ENCODE measurements at places on chromosomes 1 and 21.

- peak; percentile 26 for DNase-seq
These were observed 138.6 kb downstream of the LIPI start for GRCh38 chr21:14071902-14072734.

GRCh38 chr1:242243472-242243871, 244.6 kb upstream of the MAP1LC3C start:
- DNase-seq: no peak

GRCh38 chr21:26408511-26408910, 164.6 kb downstream of the CYYR1 start:
- no peak for DNase-seq

DNA sequence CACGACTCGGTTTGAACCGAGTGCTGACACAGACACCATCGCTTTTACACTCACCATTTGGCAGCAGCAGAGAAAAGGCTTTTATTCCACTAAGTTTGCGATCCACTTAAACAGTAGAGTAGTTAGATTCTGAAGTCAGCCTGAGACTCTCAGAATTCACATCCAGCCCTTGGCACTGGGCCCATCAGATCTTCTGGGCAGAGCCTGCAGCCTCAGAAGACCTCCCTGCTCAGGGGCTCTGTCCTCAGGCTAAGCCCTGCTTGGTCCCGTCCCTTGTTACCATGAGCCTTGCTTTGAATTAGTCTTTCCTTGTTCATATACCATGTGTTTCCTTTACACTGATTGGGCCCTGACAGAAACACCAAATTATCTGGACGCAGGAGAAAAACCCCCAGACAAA, 41.4 kb upstream of the AJAP1 start:
- DNase-seq: no peak

- no peak for DNase-seq
These were observed 25.5 kb downstream of the GRIK1 start for GRCh38 chr21:29914326-29914725.

GRCh38 chr1:42379794-42380585, 602 bp upstream of the RIMKLA start:
- DNase-seq: peak; percentile 77

DNA sequence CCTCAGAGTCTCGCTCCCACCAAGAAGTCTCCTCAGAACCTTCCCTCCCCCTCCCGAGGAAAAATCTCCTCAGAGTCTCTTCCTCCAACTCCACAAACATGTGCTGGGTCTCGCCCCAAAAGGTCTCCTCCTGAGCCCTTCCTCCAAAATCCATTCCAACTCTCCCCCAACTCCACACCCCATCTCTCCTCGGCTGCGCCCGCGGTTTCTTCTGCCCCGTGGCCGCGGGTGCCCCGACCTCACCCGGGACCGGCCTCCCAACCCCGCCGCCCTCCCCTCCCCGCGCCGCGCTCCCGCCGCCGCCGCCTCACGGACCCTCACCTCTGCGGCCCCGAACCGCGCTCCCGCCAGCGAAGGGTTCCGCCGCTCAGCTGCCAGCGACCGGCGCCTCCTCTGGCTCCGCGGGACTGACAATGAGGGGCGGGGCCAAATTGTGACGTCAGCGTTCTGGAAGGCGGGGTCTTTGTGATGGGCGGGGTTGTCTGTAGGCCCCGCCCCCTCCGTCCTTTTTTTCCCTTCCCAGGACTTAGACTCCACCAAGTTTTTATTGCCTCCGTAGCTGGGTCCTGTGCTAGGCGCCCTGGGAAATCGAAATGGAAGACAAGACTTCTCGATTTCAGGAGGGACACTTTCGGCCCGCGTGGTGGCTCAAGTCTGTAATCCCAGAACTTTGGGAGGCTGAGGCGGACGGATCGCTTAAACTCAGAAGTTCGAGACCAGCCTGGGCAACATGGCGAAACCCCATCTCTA, at the start of gene LUZP1:
LUZP1 (minus strand) TSS at position 412 of the 750 bp plus-strand sequence.
- peak; percentile 96 for DNase-seq

GRCh38 chr1:245220381-245220985, 65.7 kb downstream of the KIF26B start:
- no peak for DNase-seq

DNA sequence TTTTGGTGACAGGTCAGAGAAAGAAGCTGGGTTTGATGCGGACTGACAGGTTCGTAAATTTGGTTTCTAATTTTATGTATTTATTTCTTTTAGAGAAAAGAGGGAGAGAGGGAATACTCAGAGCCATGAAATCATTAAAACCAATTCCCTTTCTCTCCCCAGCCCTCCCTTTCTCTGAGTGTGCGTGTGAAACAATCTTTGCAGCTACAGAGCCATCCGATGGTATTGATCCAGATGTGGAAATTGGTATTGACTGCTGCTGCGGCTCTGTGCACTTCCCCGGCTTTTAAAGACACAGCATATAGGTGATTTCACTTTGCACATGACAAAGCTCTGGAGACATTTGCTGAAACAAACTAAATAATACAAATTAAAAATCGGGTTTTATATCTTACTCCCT, 42.4 kb upstream of the PBX1 start:
- no peak for DNase-seq

DNA sequence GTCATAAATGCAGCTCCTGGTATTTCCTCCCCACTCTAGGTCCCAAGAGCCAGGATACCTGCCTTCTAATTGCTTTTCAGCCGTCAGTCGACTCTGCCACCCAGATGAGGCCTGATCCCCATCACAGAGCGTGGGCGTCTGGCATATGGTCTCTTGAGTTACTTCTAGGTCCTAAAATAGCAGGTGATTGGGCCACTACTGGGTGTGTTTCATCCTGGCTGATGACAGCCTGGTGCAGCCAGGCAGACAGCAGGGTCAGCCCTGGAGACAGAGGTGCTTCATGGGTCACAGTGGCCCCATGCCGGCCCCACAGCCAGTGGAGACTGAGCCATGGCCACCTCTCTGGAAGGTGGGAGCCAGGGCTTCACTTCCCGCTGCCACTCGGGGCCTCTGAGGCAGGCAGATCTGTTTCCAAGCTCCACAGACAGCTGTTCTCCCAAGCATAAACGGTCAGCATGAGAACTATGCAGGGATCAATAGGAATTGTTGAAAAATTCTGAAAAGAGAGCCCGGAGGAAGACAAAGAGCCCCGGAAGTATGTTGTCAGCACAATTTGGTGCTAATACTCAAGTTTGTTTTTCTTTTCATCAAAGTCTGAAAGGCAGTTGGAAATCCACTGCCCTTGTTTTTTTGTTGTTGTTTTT, 83.0 kb downstream of the MAN1C1 start:
- peak; percentile 35 for DNase-seq

DNA sequence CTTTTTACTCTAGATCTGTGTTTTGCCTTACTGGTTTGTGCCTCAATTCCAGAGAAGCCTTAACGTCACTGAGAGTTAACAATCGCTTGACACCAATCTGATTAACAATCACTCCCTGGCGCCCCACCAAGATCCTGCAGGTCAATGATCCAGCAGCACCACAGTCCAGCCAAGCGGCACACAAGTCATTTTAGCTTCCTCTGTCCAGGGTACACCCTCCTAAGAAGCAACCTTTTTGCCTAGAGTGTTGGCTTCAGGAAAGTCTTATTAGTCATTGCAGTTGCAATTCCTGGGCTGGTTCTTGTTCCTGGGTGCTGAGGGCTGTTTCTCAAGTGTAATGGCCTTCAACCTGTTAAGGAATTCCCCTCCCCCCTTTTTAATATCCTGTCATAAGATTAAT, 323.0 kb upstream of the USP25 start:
- DNase-seq: no peak

GRCh38 chr1:182650678-182651338, 33.6 kb downstream of the RGS8 start:
- DNase-seq: no peak

GRCh38 chr1:42784946-42785693, at the start of gene TMEM269:
TMEM269 (plus strand) TSS chr1:42784991; CDS start chr1:42789894, 4,903 bp downstream.
- DNase-seq: no peak

DNA sequence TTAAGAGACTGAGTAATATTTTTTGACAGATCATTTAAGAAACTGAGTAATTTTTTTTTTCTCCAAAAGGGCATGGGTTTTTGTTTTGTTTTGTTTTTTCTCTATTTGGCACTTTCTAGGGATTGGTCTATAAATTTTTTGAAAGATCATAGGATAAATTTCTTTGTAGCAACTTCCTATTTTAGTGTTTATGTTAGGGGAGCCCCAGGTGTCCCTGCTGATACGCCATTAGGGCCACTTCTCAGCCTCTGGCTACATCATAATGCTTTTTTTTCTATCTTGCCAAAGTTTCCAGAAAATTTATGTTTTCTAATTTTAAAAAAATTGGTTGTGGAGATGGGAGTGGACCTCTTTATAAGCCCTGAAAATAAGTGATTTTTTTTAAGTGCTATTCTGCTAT, 2.6 kb downstream of the GABPA start:
- DNase-seq: no peak

- DNase-seq: no peak
These were observed 85.9 kb downstream of the KCNJ15 start for GRCh38 chr21:38342739-38343138.

DNA sequence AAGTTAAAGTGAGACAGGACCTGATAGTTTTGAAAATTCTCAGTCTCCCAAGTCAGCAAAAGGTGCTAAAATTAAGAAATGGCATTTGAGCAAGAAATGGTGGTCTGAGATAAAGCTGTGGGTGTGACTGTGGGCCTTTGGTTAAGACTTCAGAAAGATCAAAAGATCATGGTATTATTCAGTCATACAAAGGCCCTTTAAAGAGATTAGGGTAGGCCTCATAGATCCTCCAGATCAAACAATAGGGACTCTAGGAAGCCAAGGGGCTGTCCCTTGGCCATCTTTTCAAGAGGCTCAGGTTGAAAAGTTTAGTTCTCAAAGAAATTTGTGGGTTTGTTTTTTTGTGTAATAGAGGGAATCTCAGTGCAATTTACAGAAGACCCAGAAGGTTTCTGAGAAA, 8.4 kb downstream of the HMGB4 start:
- no peak for DNase-seq

DNA sequence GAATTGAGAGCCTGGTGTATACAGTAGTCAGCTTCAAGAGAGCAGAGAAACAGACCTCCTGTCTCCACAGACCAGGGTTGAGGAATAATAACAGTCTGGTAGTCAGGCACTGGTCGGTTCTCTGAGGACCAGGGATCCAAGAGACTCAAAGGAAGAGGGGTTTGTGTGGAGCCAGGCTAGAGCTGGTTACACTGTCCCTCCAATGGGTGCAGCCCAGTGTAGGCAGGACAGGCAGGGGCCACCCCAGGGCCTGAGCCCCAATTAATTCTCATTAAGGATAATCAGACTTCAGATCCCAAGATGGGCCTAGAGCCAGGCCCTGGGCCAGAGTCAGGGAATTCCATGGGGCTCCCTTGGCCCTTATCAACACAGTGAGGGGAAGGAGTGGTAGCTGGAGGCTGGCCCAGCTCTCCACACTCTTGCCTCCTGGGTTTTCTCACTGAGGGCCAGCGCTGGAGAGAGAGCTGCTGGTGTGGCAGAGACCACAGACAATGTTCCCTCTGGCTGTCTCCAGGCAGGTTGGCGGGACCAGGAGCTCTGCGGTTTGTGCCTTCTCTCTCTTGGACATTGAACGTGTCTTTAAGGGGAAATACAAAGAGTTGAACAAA, 9.1 kb downstream of the SEMA4A start:
- DNase-seq: no peak

GRCh38 chr1:41917835-41918449, 780 bp downstream of the HIVEP3 start:
- peak; percentile 77 for DNase-seq

DNA sequence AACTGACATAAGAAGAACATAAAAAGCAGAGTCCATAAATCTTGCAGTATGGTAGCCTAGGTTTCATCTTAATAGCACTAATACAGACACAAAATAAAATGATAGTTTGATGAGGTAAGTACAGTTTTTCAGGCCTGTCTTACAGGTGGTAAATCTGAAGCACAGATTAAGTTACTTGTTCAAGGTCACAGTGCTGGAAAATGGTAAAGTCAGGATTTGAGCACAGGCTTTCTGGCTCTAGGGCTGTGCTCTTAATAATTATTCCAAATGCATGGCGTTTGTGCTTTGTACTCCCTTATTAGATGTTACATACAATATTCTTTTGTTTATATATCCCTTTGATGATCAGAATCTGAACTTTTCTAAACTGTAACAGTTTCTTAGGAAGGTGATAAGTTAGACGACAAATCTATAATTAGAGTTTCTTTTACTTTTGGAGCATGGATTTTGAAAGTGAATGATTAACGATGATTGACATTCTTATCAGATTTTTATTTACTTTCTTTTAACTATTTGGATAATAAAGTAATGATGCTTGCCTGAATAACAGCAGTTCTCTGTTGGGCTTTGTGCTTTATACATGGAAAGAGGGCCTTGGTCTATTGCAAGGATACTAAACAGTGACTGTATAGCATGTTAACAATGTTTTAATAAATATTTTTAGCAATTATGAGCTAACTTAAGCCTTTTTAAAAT, 101.5 kb upstream of the CACYBP start:
- no peak for DNase-seq

- DNase-seq: no peak
These were observed 43.7 kb downstream of the BACH1 start for GRCh38 chr21:29342363-29342957.

- DNase-seq: no peak
These were observed 19.7 kb downstream of the PTTG1IP start for GRCh38 chr21:44853601-44854390.

DNA sequence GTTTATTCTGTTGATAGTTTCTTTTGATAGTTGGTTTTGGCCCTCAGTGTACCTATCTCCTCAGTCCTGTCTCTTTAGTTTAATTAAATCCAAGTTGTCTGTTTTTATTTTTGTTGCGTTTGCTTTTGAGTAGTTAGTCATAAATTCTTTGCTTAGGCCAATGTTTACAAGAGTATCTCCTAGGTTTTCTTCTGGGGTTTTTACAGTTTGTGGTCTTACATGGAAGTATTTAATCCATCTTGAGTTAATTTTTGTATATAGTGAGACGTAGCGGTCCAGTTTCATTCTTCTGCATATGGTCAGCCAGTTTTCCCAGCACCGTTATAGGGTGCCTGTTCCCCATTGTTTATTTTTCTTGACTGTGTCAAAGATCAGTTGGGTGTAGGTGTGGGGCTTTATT, 139.4 kb downstream of the POU2F1 start:
- no peak for DNase-seq

DNA sequence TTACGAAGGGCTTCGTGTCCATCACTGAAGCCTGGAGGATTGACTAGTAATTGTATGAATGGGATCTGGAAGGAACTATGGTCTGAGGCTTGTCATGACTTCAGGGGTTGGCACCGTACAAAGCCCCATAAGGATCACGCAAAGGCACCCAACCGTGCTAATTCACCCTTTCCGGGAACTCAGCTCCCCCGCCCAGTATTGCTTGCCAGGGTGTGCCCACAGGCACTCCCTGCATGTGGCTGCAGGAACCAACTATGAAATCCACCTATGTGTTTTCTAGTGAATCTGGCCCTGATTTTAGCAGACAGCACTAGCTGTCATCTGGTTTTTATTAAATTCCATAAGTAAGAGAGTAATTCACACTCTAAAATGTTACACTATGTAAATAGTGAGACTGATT, 139.2 kb downstream of the TM2D1 start:
- DNase-seq: no peak
